ENCODE measurements at places on chromosomes 13 and 19. TPM values are rescaled to one million over a fixed set of nuclear protein-coding genes. Genes with fewer than 3 reads are reported as not detected.

DNA sequence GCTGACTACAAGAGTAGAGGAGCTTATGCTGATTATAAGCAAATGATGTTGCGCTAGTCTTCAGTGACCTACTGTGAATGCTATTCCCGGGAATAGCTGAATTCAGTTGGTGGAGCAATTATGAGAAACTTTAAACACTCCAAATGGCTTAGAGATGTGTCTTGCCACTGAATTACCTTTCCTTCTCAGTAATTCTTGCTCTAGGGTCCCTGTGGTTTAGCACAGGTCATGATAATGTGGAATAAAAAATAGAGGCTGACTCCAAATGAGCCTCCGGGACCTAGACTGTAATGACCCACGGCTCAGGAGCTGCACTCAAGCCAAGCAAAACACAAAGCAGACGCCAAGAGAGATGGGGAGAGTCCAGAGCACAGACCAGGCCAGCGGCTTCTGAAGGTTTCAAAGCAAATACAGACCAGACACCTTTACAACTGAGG, 124.7 kb downstream of the RGCC start:
- DNase-seq: no peak

DNA sequence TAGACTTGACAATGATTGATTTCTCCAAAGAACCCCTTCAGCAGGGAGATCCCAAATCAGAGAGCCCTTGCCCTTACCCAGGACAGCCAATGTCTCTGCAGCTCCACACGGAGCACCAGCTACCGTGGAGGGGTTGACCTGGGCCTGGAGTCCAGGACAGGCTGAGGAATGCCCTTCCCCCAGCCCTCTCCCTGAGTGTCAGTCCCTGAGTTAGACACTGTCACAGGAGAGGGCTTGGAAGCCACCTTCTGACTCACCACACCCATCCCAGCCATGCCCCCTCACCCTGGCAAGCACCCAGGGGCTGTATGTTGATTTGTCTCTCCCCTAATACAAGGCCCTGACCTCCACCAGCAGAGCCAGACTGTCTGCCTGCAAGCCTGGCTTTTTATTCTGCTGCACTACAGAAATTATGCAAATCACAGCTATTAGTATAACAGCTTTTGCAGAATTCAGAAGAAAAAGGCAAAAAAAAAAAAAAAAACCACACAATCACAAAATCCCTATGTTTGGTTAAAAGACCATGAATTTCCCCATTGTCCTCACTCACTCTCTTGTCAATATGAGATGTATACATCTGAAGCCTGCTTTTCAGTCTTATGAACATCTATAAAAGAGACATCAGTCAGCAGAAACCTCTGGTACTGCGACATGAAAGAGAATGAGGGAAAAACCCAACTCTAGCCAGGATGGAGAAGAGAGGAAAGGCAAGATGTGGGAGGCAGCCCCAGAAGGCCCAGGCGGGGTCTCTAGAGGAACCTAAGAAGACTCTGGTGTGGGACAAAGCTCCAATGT, 240.7 kb downstream of the UQCRFS1 start:
- DNase-seq: no peak

The SPACA4 gene
- total RNA-seq: not detected

- DNase-seq: no peak
These were observed 14.4 kb downstream of the CEBPA start for GRCh38 chr19:33287927-33288326.

- DNase-seq: no peak
These were observed 2.2 kb upstream of the TNFSF9 start for GRCh38 chr19:6528544-6529121.

Measured in A673 (cell line).